ENCODE measurements at places on chromosomes 6 and 20. TPM values are rescaled to one million over a fixed set of nuclear protein-coding genes. Genes with fewer than 3 reads are reported as not detected.

ZNF341 gene
- 2.7 TPM for total RNA-seq

TCP11 gene
- not detected for total RNA-seq

LINC00237 gene
- total RNA-seq = not detected

SYCP2L gene
- total RNA-seq = 1.6 TPM

DPM1 gene
- total RNA-seq = 75.7 TPM

TBXT gene
- total RNA-seq = not detected

TMEM217 gene
- 0.80 TPM for total RNA-seq

MYLK4 gene
- total RNA-seq = 0.13 TPM

GGT7 gene
- total RNA-seq = 7.5 TPM

LHFPL5 gene
- not detected for total RNA-seq

HDGFL1 gene
- not detected for total RNA-seq

ASIP gene
- not detected for total RNA-seq

PKIB gene
- total RNA-seq = 1.0 TPM

TGM2 gene
- total RNA-seq = 467 TPM

CST9L gene
- total RNA-seq = not detected

LY6G6F gene
- not detected for total RNA-seq

HUS1B gene
- total RNA-seq = 0.20 TPM
